ENCODE measurements at places on chromosomes 7 and 10.

DNA sequence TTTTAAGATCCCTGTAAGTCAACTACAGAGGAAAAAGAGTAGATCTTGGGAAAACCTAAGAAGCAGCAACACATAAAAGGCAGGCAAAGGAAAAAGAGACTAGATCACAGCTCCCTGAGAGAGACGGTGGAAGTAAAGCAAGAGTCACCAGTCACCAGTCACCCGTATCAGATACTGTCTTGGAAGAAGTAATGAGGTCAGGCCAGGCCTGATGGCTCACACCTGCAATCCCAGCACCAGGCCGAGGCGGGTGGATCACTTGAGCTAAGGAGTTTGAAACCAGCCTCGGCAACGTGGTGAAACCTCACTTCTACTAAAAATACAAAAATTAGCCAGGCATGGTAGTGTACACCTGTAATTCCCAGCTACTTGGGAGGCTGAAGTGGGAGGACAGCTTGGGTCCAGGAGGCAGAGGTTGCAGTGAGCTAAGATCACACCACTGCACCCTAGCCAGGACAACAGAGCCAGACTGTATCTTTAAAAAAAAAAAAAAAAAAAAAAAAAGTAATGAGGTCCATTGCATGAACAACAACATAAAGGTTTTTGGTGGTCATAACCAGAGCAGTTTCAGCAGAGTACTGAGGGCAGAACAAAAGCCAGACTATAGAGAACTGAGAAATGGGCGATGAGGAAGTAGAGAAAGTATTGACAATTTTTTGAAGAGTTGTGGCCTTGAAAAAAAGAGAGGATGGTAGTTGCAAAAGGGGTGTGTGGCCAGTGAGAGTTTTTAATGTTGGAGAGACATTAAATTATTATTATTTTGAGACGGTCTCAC is 16.9 kb downstream of the ZNF713 start:
- DNase-seq: no peak

- no peak for DNase-seq
Measured at GRCh38 chr10:18414061-18414460, 237.3 kb downstream of the NSUN6 start.

GRCh38 chr7:115379321-115379720 is 457.4 kb downstream of the MDFIC start:
- no peak for DNase-seq

DNA sequence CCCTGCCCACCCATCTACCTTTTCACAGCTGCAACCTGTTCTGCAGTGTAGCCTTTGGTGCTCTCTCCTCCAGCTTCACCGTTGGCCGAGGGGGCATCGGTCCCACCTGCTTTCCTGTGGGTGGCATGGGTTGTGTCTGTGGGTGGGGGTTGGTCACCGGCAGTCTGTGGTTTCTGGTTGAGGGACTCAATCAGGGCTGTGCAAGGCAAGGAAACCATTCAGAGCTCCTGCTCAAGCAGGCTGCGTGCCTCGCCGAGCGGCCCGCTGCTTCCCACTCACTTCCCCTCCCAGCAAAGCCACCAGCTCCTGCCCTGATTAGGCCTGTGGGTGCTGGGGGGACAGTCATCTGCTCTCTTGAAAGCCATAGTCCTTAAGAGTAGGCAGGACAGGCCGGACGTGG is 9.8 kb downstream of the DNAJB12 start:
- DNase-seq: no peak

GRCh38 chr10:13118784-13119410 is 18.9 kb downstream of the OPTN start:
- DNase-seq: no peak

DNA sequence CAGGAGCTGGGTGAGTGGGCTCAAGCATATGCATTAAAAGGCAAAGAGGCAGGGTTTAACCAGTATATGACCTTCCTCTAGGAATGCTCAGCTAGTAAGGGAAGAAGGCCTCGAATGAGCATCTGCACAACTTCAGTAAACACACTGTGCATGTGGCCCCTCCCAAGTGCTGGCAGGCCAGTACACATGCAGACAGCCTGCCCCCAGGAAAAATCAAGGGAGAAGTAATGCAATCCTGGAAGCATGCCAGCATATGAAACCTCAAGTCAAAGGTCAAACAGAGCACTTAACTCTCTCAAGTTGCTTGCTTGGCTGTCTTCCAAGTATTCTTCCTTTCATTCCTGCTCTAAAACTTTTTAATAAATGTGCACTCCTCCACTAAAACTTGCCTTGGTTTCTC is 208.4 kb downstream of the ACTR3B start:
- no peak for DNase-seq

DNA sequence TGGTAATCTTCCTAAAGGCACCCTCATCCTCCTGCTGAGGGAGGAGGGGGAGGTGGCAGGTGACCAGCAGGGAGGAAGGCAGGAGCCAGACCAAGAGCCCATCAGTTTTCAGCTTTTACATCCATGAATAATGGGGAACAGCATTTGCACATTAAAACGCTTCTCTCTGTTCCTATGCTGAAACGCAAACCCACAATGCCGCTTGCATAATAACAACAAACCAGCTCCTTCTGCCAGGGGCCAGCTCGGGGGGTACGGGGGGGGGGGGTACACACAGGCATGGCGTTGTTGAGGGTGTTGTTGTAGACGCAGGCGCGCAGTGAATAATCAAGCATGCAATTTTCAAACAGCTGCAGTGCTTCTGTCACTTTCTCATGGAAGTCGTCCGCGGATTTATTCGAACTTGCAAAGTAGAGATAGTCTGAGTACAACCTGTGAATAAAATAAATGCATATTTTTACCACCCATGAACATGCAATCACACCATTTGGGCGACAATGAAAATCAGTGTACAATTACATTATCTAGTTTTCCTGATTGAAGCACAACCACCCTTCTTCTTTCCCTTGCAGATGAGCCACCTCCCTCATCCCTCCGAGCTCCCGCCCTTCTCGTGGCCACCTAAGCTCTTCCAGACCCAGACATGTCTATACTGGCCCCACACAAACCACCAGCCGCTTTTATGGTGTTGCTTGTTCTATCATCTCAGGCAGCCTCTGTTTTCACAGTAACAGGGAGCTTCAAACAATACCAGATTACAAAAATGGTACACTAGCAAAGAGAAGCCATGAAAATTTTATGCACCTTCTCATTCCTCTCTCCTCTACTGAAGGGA is 72.2 kb downstream of the CHST15 start:
- no peak for DNase-seq

DNA sequence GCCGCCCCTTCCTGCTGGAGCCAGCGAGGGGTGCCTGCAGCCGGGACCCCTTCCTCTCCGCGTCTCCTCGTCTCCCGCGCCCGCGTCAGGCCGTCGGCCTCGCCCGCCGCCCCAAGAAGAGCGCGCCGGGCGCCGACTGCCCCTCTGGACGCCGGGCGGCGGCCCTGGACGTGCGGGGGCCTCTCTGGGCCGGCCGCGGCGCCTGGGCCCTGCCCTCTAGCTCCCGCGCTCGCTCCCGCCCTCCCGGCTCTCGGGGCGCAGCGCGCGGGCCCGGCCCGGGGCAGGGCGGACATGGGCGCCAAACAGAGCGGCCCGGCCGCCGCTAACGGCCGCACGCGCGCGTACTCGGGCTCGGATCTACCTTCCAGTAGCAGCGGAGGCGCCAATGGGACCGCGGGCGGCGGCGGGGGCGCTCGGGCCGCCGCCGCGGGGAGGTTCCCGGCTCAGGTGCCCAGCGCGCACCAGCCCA is 704 bp downstream of the ZNRF2 start:
- DNase-seq: peak; percentile 17

GRCh38 chr10:113023017-113023416 is 73.0 kb downstream of the TCF7L2 start:
- no peak for DNase-seq

GRCh38 chr7:93622036-93623033 is 47.8 kb upstream of the CALCR start:
- DNase-seq: no peak

DNA sequence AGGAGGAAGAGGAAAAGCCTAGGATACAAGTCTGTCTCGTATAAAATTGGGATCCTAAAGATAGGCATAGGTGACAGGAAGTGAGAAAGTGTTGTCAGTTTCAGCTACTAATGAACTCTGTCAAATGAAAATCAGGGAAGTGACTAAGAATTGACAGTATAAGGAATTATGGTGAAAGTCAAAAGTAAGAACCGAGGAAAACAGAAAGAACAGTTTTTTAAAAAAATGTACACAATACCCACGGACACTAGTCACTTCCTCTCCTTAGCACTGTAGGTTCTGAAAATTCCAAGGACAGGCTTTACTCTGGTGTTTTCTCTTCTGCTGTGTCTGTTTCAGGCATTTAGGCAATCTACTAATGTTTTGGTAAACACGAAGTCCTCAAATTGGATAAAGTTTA is 42.3 kb downstream of the ATAD1 start:
- DNase-seq: no peak

GRCh38 chr7:47758546-47758945 is 176.6 kb upstream of the TNS3 start:
- DNase-seq: no peak

DNA sequence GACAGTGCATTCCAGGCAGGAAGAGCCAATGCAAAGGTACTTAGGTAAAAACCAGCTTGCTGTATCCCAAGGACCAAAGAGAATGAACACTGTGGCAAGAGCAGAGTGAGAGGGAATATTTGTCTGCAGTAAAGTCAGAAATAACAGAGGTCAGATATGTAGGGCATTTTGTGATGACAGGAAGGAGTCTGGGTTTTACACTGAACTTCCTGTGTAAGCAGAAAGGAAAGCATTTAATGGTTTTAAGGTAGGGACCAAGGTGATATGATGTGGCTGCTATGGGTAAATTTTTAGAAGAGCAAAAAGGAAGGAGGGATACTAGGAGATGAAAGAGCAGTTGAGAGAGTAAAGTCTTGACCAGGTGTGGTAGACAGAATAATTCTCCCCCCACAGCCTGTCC is 10.1 kb downstream of the ABCB1 start:
- no peak for DNase-seq

DNA sequence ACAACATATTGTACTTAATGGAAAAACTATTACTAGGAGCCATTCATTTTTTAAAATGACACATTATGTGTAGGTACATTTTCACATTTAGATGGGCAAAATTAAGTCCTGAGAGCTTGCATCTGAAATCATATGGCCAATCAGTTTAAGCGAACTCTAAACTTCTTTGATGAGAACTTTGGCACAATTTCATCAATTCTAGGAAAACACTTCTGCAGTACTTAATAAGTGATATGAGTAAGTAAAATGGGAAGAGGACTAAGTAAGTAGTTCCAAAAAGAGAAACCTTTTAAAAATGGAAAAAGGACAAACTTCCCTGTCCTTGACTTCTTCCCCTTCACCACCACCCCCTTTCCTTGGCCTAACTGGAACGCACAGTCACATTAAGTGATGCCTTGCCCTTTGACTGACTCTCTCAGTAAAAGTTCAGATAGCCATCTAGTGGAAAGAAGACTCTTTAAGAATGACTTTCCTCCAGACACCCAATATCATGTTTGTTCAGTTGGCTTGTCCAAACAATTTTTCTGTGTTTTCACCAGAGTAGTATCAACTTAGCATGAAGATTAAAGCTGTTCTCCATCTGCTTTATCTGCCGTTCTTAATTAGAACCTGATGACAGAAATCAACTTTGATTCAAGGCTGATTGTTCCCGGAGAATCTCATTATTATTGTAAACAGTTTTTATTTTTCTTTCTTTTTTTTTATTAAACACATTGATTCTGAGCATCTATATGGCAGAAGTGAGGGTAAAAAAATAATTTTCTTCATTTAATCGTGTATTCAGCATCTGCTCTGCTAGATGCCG is 45.1 kb downstream of the CNNM2 start:
- no peak for DNase-seq

- no peak for DNase-seq
Measured at GRCh38 chr10:1270906-1271305, 214.7 kb downstream of the WDR37 start.

- DNase-seq: no peak
Measured at GRCh38 chr10:121310151-121310711, 288.0 kb downstream of the FGFR2 start.

DNA sequence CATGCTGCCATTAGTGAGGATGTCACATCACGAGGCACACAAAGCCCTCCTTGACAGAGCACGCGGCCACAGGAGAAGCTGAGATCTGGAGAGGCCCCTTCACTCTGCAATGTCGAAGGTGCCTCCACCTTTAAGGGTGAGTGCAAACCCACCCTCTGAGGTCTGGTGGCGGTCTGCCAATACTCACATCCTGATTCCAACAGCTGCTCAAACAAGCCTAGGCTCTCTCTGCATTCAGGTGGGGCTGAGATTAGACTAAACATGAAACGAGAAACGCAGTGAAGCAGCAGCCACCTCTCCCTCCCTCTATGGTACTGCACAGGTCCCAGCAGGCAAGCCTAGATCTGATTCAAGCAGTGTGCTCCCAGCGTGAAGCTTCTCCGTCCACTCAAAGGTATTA is 151.8 kb downstream of the TCERG1L start:
- DNase-seq: no peak

GRCh38 chr7:36570528-36571189 is 153.6 kb downstream of the AOAH start:
- no peak for DNase-seq

DNA sequence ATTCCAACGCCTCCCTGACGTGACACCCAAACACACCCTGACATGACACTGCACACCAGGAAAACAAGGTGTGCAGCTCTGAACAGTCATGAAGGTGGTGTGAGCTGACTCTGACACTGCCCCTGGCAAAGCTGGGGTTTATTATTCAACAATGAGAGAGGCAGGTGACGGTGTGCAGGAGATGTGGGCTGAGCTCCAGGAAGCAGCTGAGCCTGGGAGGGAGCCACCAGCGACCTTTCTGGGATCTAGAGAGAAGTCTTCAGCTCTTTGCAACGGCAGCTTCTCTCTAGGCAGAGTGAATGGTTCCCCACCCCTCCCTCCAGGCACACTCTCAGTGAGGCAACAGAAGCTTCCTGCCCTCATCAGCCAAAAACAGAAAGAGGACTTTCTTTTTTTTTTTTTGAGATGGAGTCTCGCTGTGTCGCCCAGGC is 65.6 kb downstream of the SH3PXD2A start:
- no peak for DNase-seq

DNA sequence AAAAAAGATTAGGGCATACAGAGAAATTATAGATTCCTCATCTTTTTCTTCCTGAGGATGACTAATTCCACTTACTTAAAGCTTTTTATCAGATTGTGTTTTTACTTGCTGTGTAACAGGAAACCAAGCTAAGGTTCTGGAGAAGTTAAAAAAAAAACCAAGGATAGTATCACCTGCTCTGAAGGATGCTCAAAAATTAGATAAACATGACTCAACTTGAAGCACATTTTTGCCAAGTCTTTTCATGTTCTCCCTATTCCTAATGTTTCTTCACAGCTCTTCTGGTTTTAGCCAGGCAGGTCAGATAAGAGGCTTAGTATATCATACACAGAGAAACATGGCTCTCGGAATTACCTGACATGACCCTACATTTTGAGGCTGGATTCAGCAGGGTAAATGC is 90.3 kb downstream of the CPEB3 start:
- DNase-seq: no peak

DNA sequence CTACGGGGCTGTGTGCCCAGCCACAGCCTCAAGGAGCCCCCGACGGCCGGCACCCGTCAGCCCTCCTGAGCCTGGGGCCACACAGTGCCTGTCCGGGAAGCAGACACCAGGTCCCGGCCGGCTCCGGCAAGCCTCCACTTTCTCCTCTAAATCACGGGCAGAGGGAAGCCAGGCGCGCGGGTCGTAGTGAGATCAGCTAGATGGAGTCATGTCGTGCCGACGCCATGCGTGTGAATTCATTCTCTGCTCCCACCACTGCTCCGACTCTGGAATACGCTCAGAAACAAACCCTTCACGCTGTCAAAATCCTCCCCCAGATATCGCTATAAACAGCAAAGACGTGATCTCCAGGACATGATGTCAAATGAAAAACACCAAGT is 93.7 kb upstream of the DNAAF5 start:
- DNase-seq: no peak

GRCh38 chr7:157480371-157481050 is 143.7 kb downstream of the DNAJB6 start:
- no peak for DNase-seq

- DNase-seq: no peak
Measured at GRCh38 chr7:11153694-11154093, 180.0 kb downstream of the PHF14 start.

Data from effector CD4-positive, alpha-beta T cell (primary cell).